ENCODE measurements at places on chromosomes 1 and 21. TPM values are rescaled to one million over a fixed set of nuclear protein-coding genes. Genes with fewer than 3 reads are reported as not detected.

LCE2A gene
- total RNA-seq, result not detected

SPTA1 gene
- not detected for total RNA-seq

CGN gene
- total RNA-seq, result 0.47 TPM

STYXL2 gene
- 144 TPM for total RNA-seq

CFAP141 gene
- total RNA-seq, result not detected

SPRR2A gene
- not detected for total RNA-seq

Measured in right cardiac atrium (tissue), 5 donors.